ENCODE measurements at places on chromosomes 5 and 9.

GRCh38 chr5:43523662-43524072 is 8.7 kb upstream of the C5orf34 start:
- DNase-seq = peak; percentile 62

DNA sequence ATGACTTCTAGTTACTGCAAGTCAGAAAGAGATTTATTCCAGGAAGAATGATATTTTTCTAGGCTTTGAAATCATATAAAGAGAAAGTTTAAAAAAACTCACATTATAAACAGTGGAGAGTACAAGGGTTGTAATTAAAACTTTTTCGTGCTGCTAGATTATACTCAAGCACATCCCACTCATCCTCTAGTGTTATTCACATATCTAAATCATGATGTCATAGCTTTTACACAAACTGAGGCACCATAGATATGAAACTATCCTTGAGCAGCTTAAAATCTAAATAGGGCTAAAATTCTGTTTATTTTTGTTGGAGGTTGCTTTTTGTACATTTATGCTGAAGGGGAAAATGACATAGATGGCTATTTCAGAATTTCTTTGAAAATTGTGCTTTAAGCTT is 30.0 kb downstream of the TENT2 start:
- DNase-seq = no peak

DNA sequence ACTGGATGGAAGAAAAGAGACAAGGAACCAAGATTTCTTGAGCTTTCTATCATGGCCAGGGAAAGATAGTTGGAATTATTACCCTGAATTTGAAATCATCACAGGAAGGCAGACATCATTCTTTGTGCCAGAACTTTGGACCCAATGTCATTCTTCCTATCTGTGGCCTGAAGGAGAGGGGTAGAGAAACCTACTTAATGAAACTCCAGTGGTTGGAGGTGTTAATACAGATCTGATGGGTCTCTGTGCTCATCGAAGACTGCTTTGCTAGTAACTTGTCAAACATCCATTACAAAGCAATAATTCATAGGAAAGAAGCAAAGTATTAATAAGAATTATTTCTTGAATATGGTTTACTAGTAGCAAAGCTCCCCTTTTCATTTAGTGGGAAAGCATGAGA is 26.9 kb downstream of the PRLR start:
- DNase-seq = no peak

GRCh38 chr9:112378328-112379176 is 1.4 kb upstream of the HSDL2 start:
- DNase-seq = no peak

GRCh38 chr9:73093016-73093739 is 58.5 kb upstream of the ANXA1 start:
- DNase-seq = no peak

- no peak for DNase-seq
These were observed 20.1 kb downstream of the CXXC5 start for GRCh38 chr5:139668064-139668880.

GRCh38 chr9:100190339-100190738 is 91.3 kb downstream of the INVS start:
- DNase-seq = no peak

GRCh38 chr5:143373076-143373475 is 30.4 kb downstream of the NR3C1 start:
- DNase-seq = no peak

- DNase-seq = no peak
These were observed 2.3 kb downstream of the SMIM3 start for GRCh38 chr5:150780816-150781221.

DNA sequence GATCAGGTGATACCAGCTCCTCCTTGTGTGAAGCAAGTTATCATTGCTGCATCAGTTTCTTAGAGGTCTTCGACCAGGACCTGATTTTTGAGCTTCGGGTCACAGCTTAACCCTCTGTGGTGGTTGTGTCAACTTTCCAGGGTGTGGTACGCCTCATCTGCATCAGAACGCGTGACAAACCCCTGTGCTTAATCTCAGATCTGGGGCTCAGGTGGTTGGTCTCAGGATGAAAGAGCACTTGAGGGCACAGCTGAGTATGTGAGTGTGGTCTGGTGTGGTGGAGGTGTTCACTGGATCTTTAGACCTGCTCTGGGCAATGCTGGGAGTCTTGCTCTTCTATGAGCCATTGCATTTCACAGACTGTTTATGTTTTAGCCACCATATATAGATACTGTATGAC is 64.1 kb downstream of the OSTF1 start:
- no peak for DNase-seq

GRCh38 chr5:136081217-136081591 is 51.4 kb upstream of the SMAD5 start:
- DNase-seq = no peak

DNA sequence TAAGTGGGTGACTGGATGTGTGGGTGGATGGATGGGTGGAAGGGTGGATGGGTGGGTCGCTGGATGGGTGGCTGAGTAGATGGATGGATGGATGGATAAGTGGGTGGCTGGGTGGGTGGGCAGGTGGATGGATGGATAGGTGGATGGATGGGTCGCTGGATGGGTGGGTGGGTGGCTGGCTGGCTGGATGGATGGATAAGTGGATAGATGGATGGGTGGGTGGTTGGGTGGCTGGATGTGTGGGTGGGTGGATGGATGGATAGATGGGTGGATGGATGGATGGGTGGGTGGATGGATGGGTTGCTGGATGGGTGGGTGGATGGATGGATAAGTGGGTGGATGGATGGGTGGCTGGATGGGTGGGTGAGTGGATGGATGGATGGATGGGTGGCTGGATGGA is 27.3 kb upstream of the CEP72 start:
- DNase-seq = no peak

GRCh38 chr5:132238169-132238744 is 10.6 kb upstream of the P4HA2 start:
- DNase-seq = no peak

DNA sequence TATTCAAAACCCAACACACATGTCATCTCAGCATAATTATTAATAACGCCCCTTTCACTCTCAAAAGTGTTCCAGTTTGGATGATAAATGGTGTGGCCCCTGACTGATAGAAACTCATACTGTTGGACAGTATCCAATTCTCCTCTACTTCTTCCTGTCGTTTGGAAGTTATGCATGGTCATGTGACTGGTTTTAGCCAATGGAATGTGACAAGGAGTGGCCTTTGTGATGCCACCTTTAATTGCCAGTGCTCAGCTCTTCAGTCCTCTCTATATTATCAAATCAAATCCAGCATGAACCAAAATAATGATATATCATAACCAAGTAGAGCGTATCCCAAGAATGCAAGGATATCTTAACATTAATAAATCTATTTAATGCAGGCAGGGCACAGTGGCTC is 117.8 kb upstream of the SPIN1 start:
- DNase-seq = no peak

GRCh38 chr9:75529463-75529862 is 361.0 kb upstream of the PCSK5 start:
- no peak for DNase-seq

DNA sequence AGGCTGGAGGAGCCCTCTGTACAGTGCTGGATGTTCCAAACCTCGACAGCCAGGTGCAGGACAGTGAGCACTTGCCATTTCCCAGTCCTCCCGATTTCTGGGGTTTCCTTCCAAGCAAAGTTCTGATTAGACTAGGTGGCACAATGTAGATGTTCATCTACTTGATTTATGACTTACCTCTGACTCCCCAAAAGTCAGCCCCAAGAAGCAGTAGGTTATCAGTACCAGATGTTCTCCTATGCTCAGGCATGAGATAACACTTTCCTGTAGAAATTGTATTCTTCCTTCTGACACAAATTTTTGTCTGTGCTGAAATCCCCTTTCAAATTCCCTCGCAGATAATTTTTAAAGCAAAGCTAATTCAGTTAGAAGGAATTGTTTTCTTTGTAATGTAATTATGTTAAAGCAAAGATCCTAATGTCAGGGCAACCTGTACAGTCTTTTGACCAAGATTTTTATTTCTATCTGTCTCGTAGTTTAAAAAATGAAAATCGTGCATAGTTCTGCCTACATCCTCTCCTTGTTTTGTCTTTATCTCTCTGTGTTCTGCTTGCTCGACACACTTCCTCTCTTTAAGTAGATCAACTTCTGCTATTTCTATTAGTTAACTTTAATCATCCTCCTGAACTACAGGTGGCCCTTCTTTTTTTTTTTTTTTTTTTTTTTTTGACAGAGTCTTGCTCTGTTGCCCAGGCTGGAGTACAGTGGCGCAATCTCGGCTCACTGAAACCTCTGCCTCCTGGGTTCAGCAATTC is 102.4 kb upstream of the PJA2 start:
- no peak for DNase-seq

- no peak for DNase-seq
These were observed 49.8 kb downstream of the SGCD start for GRCh38 chr5:156376751-156377150.

GRCh38 chr5:81850501-81851357 is 99.8 kb upstream of the SSBP2 start:
- DNase-seq = no peak

DNA sequence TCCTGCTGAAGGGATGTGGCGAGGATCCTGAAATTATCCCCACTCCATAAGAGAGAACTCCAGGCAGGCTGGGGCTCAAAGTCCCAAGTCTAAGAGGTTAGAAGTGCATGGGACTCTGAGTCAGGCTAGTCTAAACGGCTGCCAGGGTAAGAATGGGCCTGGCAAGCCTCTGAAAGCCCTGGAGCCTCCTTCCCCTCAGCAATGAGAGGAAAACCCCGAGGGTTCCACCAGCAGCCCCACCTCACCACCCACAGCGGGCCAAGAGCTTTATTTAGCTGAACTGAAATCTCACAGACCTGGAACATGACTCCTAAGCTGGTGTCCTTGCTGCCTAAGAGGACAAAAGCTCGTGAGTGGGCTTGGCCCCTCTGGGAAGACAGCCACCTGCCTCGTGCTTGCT is 135.5 kb downstream of the SEC61B start:
- DNase-seq = no peak

- DNase-seq = peak; percentile 43
These were observed 123.1 kb downstream of the DROSHA start for GRCh38 chr5:31408814-31409213.

- DNase-seq = no peak
These were observed 385.9 kb downstream of the RASEF start for GRCh38 chr9:82677086-82677485.

DNA sequence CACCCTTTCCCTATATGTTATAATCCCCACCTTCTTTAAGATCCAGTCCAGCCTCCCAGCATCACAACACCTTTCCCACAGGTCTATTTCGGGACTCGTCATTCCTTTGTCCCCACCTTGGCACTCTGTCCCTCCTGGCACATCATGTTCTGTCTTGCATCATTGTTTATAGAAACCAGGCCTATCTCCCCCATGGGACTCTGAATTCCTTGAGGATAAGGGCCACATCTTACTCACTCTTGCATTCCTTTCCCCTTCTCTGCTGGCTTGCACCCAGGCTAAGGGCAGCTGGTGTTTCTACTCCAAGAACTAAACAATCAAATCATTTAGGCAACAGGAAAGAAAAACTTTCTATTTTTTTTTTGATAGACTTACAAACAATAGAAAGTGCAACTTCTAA is 205.7 kb downstream of the AGTPBP1 start:
- no peak for DNase-seq

DNA sequence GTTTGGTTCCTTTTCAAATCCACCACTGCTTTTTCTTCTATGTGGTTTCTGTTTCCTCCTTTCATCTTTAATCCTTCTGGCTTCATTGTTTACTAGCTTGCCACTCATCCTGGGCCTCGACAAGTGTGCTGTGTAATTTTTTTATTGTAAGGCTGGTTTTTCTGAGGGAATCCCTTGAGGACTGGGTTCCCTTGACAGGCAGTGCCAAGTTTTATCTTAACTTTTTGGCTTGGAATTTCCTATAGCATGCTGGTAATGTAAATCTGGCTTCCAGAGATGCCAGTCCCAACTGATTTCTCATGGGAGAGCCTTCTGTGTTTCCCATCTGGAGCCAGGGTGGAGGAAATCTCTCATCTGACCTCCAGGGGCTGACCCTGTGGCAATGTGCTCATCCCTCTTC is 184.7 kb downstream of the ROR2 start:
- DNase-seq = no peak

DNA sequence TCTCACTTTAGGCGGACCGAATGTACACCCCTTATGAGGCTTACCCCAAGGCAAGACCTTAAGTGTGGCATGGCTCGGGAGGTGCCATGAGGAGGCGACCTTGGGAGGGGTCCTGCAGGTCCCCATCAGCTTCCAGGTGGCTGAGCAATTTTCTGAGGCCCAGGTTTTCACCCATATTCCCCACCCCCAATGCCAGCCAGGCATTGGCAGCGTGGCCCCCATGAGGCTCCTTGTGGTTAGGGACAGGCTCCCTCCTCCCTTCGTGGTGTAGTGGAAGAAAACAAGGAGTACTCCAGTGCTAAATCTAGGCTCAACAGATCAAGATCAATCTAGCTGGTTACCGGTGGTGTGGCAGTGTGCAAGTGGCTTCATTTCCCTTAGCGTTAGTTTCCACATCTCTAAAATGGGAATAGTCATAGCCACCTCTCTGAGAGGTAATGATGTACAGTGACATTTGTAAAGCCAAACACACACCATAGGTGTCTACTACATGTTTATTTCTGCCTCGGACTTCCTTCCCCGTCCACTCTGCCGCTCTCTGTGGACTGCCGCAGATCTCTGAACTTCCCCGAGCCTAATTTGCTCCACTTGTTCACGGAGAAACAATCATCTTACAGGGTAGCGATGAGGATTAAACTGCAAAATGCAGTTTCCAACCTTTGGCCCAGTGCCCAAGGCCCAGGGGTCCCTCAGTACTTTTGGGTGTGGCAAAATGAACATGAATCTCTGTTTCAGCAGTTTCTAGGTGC is 8.4 kb downstream of the LHX2 start:
- DNase-seq = no peak

- DNase-seq = no peak
These were observed 116.6 kb upstream of the ABCA1 start for GRCh38 chr9:105044518-105044917.

GRCh38 chr5:137361280-137361679 is 137.8 kb downstream of the SPOCK1 start:
- DNase-seq = no peak

DNA sequence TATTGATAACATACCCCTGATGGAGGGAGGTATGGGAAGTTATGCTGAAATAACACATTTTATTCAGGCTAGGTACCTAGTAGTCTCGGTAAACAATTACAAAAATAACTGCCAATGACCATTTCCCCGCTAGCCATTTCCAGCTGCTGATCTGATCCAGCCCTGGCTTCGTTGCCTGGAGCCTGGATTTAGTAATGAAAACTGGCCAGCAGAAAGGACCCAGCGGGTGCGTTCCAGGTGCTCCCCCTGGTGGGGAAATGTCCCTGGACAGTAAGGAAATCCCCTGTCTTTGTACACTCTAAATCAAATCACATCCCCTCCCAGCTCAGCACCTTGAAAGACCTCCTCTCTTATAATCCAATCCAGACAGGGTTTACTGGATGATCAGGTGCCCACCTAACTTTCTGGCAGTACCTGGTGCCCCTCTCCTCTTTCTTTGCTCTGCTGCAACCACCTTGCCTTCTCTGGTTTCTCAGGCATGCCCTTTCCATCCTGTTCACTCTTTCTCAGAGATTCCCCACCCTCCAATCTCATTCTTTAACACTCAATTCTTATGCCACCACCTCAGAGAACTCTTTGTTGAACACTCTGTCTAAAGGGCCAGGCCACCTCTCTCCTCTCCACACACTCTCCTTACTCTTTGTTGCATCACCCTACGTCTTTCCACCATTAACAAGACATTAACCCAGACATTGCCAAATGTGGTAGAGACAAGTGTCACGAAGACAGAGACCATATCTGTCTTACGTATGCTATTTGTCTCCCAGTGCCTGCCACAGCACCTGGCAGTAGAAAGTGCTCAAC is 50.1 kb upstream of the SMAD5 start:
- peak; percentile 59 for DNase-seq
